Retinal pigment epithelial cell (primary cell): ENCODE measurements at places on chromosomes 5 and 9.

DNA sequence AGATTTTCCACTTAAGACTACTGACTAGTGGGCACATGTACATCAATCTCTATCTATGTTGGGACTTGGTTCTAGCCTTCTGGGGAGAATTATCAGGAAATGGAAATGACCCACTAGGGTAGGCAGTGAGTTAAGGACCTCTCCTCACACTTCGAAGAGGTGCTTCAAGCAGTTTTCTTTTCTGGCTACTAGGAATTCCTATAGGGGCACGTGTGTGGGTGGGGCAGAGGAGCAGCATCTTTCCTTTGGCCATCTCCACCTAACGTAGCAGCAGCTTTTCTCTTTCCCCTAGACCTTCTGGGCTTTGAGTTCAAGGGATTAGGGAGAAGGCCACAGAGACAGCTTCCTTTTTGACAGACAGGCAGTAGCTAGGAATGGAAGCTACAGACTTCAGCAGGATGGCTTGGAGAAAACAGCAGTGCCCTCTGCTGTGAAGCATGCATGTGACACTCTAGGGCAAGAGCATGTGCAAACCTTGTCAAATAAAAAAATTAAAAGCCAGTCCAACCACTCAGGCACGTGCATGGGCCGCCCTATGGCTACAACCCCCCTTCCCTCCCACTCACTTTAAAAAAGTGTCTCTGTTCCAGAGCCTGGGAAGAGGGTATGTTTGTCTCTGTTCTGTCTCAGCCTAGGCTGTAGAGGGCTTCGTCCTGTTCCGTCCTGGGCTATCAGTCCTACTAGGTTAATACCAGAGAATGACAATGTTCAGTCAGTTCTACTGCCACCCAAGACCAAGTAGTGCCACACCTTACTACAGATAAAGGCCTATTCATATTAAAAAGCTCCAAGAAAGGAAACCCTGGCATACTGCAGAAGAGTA lies 8.7 kb upstream of the GFRA3 start:
- DNase-seq: peak; percentile 25

- DNase-seq: no peak
Observed at GRCh38 chr5:180790020-180790419, 12.6 kb downstream of the MGAT1 start.

GRCh38 chr5:155481182-155481581 lies 467.6 kb downstream of the KIF4B start:
- no peak for DNase-seq

DNA sequence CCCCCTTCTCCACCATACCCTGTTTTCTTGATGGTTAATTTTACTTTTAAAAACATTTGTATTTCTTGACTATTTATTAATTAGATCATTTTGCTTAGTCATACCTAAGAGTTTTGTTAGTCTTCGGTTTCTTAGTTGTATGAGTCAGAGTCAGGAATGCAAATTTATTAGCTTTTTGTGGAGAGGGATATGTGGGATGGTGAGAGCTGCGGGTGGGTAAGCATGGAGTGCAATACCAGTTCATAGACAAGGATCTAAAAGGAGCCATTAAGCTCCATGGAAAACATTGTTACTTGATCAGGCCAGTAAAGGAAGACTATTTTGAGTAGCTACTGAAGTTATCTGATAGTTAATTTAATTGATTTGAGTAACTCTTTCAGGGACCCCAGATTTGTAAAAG lies 77.5 kb downstream of the ZSWIM6 start:
- DNase-seq: peak; percentile 92

- DNase-seq: no peak
Observed at GRCh38 chr5:148163345-148163744, 5.0 kb upstream of the SPINK14 start.

DNA sequence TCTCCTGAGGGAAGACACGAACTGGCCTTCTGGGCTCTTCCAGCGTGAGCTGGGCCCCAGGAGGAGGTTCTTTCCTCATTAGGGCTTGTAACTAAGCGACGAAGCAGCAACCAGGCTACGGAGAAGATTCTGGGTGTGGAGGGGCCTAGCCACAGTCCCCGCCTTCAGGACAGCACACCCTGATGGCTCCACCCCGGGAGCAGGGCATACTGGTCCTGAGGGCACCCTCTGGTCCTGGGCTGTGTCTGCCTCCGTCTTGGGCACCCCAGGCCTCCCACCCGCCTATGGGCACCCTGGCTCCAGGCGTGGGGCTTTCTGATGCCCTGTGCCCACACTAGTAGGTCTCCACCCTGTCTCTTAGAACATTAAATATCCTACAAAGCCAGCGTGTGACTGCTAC lies 136.4 kb downstream of the OLFM1 start:
- DNase-seq: no peak

DNA sequence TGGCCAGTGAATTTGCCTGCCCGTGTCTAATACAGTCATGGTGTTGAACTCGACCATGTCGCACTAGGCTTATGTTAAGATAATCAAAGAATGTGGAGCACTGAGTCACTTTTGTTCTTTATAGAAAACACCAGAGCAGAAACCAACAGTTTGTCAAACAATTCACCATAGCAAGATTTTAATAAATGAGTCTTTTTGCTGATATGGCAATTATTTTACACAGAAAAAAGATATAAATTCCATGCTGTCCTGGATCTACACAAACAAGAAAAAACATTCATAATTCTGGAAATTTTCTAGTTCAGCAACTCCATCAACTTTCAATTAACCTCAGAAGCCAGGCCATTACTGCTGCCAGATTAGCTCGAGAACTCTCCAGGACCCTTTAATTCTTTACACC lies 208.9 kb downstream of the ZNF608 start:
- no peak for DNase-seq

GRCh38 chr9:99349870-99350269 lies 127.8 kb downstream of the SEC61B start:
- no peak for DNase-seq

DNA sequence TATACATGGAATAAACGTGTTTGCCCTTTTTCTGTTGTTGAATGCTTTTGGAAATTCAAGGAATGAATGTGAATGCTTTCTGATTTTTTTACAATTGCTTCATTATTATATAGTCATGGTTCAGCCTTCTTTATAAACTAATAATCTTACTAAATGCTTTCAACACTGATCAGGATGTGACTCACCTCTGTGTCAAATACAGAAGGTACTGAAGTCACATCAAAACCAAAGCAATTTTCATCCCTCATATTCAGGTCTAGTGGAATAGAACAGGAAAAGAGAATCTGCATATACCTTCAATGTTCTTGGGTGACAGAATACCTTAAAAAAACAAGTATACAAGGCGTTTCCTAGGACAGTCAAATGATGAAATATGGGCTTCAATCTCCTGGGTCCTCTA lies 170.7 kb downstream of the PDE4D start:
- DNase-seq: no peak

GRCh38 chr9:17987189-17987588 lies 408.3 kb downstream of the SH3GL2 start:
- no peak for DNase-seq

GRCh38 chr9:78828521-78828920 lies 531.6 kb downstream of the PSAT1 start:
- DNase-seq: no peak

DNA sequence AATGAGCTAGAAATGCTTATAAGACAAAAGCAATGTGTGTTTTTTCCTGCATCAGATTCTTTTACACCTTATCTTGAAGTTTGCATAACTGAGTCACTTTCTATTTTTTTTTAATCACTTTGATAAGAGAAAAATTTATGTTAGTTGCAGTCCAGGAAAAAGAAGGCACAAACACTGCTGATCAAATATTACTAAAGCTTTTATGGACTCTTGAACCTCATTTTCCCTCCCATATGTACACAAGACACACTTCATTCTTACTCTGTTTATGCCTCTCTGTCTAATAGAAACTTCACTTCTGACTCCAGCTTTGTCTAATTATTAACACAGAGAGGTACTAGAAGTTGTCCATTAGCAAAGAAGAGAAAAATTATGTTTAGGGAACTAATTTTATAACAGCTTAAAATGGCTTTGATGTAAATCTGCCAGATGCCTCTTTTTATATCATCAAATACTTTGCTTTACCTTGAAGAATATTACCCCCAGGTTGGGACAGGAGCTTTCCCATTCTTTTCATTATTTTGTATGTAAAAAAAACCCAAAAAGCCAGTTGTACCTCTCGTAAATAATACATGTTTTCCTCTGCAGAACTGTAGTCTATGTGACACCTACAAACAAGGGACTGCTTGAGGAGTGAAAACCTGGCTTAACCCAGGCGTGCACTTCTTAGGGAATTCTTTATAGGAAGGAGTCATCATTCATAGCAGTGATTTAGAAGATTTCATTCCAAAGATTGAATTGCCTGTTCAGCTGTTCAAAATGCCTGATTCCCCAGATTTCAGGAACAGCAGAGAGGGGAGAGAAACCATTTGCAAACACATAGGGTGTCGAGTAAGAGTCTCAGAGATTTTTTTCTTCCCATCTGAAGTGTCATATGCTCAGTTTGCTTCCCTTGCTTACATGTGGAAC lies 72.6 kb downstream of the DAPK1 start:
- no peak for DNase-seq

- no peak for DNase-seq
Observed at GRCh38 chr9:136268318-136268717, 22.7 kb upstream of the QSOX2 start.

GRCh38 chr5:82165740-82166530 lies 112.2 kb downstream of the RPS23 start:
- peak; percentile 91 for DNase-seq

- no peak for DNase-seq
Observed at GRCh38 chr5:133524666-133525065, 87.7 kb downstream of the FSTL4 start.

GRCh38 chr5:77795846-77796245 lies 19.7 kb upstream of the TBCA start:
- no peak for DNase-seq

DNA sequence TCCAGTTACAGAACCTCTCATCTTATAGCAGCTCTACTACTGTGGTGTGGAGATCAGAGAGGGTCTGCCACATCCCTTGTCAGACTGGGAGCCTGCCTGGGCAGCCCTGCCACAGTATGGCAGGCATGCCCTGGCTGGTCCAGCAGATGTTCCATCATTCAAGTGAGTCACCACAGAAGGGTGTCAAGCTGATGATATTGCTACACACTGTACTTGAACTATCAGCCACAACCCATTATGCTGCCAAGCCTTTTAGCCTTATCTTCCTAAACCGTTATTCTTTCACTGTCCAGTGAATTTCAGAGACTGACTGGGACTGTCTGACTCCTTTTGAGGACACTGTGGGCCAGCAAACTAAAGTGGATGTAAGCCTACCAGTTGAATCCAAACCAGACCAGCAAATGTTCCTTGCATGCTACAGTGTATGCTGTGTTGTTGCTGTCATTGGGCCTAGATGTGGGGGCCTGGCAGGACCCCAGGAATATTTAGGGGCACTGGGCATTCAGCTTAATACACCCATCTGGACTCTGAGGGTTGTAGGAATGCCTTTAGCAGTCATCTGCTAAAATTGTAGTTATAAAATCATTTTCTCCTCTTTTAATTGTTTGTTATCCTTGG lies 202.6 kb downstream of the NR3C1 start:
- no peak for DNase-seq

- no peak for DNase-seq
Observed at GRCh38 chr5:1235379-1235778, 10.2 kb downstream of the SLC6A18 start.

DNA sequence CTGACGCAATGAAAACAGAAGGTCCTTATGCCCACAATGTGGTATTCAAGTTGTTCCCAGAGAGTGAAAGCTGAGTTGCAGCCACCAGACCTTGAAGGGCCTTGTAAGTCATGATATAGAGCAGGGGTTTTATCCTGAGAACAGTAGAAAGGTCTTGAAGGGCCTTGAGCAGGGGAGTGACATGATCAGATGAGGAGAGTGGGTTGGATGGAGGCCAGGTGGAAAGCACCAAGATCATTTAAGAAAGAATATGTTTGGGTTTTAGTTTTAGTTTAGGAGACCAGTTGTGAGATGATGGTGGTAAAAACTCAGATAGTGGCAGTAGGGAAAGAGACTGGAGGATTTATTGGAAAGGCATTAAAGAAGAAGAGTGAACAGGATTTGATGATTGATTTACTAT lies 5.9 kb downstream of the ITGA2 start:
- no peak for DNase-seq

- no peak for DNase-seq
Observed at GRCh38 chr9:35798658-35799374, 7.4 kb downstream of the NPR2 start.

GRCh38 chr5:117065161-117065560 lies 490.5 kb upstream of the SEMA6A start:
- no peak for DNase-seq

- DNase-seq: no peak
Observed at GRCh38 chr9:38708759-38709158, 11.2 kb downstream of the FAM240B start.

DNA sequence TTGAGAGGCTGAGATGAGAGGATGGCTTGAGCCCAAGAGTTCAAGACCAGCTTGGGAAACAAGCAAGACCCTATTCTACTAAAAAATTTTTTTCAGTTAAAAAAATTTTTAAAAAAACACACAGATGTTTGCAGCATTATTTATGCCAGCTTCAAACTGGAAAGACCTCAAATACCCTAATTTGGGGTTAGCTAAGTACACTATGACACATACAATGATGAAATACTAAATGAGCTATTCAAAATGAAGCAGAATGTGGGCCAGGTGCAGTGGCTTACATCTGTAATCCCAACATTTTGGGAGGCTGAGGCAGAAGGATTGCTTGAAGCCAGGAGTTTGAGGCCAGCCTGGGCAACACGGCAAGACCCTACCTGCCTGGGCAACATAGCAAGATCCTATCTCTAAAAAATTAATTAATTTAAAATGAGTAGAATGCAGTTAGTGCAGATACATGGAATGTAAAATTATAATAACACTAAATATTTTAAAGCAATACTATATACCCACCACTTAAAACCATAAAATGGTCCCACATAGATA lies 44.9 kb downstream of the LHFPL2 start:
- no peak for DNase-seq

- no peak for DNase-seq
Observed at GRCh38 chr5:137561608-137562007, 62.5 kb upstream of the SPOCK1 start.

DNA sequence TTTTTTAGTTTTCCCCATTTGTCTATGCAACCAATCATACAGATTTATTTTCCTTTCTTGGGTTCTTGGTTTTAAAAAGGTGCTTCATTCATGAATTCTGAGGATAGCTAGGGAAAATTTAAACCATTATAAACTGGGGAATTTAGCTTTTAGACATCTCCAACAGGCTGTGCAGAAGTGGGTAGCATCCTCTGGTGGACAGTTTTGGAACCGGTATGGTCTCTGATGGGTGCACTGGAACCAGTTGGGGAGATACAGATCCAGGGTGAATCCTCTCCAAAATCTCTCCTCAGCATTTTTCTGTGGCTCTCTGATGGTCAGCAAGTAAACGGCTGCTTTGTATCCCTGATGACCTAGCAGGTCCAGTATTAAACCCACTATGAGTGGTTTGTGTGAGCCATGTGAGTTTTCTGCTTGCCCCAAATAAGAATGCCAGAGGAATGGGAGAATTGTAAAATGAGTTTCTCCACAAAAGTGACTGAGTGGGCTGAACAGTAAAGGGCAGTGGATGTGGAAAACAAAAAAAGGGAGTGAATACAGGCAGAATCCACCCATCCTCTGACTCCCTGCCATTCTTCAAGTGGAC lies 9.1 kb upstream of the DNAJC25 start:
- DNase-seq: no peak

- peak; percentile 57 for DNase-seq
Observed at GRCh38 chr9:82031538-82032280, 43.1 kb downstream of the SPATA31D1 start.

GRCh38 chr9:21856301-21857094 lies 54.1 kb downstream of the MTAP start:
- no peak for DNase-seq
